GM20000 (cell line): ENCODE measurements at places on chromosomes 7 and 10.
A peak's percentile ranks its signal among the peaks of the same experiment; 100 is the strongest.

GRCh38 chr7:118642396-118642795, 417.9 kb downstream of the ANKRD7 start:
- no peak for DNase-seq

- no peak for DNase-seq
These were observed 5.6 kb upstream of the MYO1G start for GRCh38 chr7:44984478-44984758.

- DNase-seq = peak; percentile 13
These were observed 2.5 kb downstream of the ADAMTS14 start for GRCh38 chr10:70674560-70675495.

DNA sequence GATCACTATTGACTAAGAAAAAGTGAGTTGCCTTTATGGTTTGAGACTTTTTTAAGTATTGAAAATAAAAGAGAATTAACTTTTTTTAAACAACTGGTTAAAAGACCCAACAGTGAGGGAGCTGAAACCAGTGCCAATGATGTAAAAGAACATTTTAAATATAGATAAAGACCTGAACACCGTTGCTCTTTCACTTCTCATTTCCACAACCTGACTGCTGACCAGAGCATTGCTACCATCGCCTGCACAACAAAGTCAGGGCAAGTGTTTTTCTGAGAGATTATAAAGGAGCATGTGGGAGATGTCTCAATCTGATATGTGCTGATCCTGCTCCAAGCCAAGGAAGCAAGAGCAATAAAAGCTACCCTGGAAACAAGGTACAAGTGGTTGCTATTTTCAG, 34.7 kb downstream of the IMMP2L start:
- DNase-seq = peak; percentile 34

GRCh38 chr7:32892521-32893206, 1.1 kb upstream of the KBTBD2 start:
- peak; percentile 21 for DNase-seq

DNA sequence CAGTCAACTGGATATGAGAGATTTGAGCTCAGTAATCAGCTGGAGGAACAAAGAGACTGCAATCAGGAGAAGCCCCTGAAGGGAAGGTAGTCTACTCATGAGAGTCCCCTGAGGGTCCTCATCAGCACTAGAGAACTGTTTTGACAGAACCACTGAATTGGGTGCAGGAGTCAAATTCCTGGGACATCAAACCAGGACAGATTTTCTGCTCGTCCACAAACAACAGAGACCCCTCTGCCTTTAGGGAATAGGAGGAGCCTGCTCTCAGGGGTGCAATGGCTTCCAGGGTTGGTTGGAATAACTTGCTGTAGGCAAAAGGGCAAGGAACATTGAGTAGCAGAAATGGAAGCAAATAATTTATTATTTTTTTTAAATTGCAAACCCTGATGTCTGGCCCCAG, 21.9 kb upstream of the NEUROD6 start:
- DNase-seq = no peak

DNA sequence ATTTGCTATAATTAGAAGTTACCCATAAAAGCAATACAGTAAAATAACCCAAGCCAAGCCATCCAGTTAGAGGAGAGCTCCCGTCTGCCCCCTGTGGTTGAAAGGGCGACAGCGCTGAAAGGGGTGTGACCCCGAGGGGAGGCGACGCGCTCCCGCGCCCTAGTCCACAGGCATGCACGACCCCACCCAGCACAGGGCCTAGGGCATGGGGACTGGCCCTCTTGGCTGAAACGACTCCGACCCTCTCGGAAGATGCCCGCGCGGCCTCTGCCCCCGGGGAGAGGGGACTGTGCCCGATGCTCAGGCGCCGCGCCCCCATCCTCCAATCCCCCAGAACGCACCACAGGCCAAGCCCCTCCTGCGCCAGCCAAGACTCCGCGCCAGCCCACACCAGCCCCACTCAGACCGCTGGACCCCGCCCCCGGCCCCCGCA, 64.0 kb downstream of the CSGALNACT2 start:
- DNase-seq = peak; percentile 83

GRCh38 chr7:128895320-128895719, 15.2 kb downstream of the KCP start:
- DNase-seq = no peak

DNA sequence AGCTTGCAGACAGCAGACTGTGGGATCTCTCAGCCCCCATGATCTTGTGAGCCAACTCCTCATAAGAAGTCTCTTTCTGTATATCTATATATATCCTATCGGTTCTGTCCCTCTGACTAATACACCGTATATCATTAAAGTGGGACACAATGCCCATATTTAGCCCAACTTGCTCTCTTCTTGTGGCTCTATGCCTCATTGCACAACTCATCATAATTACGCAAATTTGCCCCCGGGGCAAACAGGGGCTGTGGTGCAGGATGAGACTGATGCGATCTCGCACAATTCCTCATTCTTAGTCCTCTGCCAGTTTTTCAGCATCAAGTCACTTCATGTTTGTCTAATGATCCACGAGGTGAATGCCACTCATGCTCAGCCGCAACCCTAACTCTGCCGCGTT, 183.2 kb downstream of the PRPF18 start:
- DNase-seq = no peak

DNA sequence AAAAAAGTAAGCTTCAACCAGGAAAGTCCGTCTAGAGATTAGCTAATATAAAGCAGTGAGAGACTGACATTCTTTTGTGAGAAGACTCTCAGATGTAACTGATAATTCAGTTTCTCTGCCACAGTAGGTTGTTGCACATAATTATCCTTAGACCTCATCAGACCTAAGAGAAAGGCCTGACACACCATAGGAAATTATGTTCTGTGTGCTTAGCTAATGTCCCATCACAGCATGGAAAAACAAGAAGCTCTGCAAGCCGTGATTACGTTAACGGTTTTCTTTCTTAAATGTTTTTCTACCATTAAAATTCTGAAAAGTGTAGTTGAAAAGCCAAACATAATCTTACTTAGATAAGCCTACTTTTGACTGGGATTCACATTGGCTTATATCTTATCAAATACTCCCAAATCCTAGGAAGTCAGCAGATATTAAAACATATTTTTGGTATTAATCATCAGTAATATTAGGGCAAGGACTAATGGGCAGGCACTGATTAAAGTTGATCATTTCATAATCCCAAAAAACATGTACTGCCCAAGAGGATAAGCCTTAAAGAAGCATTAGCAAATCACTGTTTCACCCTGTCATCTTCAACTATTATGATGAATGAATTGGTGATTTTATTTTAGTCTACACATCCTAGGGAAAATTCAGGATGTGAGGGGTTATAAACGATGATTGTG, 5.2 kb downstream of the CSTF2T start:
- DNase-seq = no peak

DNA sequence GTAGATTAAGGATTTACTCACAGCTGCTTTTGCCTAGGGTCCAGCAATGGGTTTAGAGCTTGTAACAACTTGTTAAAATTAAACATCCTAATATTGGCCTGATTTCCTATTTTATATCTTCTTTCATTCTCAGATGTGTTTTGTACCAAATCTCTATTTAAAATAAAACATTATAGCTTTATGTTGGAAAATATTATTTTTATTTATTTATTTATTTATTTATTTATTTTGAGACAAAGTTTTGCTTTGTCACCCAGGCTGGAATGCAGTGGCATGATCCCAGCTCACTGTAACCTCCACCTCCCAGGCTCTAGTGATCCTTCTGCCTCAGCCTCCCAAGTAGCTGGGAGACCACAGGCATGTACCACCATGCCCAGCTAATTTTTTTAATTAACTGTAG, 17.9 kb upstream of the PDSS1 start:
- no peak for DNase-seq

- DNase-seq = no peak
These were observed 34.1 kb upstream of the CAPZA2 start for GRCh38 chr7:116828281-116828680.

- DNase-seq = peak; percentile 4
These were observed 25.2 kb downstream of the LOXL4 start for GRCh38 chr10:98242823-98243222.

DNA sequence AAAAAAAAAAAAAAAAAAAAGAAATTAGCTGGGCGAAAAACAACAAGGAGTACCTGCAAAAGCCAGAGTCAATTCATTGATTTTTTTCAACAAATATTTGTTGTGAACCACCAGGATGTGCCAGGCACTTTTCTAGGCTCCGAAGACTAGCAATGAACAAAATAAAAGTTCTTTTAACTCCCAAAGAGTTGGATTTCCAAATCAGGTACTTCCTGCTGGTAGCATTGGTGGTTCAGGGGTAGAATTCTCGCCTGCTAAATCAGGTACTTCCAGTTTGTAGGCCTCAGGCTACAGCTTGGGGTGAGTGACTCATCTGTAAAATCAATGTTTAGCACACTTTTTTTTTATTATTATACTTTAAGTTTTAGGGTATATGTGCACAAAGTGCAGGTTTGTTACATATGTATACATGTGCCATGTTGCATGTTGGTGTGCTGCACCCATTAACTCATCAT, 10.9 kb downstream of the PPA1 start:
- no peak for DNase-seq

DNA sequence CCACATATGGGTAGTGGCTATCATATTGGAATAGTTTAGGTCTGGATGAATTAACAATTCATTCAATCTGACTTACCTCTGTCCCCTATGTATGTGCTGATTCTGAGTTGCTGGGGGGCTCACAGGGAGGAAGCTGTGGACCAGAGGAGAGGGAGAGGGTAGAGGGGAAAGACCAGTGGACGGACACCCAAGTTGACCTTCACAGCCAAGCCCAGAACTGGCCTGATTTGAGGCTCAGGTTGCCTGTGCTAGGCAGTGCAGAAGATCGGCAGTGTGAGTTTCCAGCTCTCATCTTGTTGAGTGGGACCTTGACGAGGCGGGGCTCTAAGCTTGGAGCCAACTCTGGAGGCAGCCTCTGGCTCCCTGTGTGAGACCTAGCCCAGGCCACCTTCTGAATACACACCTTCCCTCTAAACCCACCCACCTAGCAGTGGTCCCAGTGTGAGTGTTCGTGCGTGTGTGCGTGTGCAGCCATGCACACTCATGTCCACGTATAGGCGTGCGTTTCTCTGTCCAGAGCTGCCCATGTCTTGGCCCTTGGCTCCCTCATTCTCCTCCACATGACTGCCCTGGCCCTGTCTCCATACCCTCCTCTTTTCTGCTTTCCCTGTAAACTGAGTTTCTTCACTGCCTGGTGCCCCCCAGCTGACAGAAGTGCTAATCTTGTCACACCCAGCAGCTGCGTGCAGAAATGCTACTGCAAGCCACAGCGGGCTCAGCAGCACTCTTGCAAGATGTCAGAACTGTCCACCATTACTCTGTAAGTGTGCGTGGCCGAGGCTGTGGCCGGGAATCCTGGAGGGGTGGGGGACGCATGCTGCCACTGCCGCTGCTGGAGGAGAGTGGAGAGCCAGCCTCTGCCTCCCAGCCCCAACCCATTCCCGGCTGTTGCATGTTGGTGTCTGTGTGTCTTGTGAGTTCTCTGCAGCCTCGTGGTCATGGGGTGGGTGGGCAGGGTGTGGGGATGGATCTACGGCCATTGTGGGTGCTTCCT, 47.6 kb downstream of the ADCYAP1R1 start:
- no peak for DNase-seq

- no peak for DNase-seq
These were observed 8.2 kb downstream of the MAT1A start for GRCh38 chr10:80281292-80281691.

- no peak for DNase-seq
These were observed 38.9 kb downstream of the POU6F2 start for GRCh38 chr7:39016609-39017008.

DNA sequence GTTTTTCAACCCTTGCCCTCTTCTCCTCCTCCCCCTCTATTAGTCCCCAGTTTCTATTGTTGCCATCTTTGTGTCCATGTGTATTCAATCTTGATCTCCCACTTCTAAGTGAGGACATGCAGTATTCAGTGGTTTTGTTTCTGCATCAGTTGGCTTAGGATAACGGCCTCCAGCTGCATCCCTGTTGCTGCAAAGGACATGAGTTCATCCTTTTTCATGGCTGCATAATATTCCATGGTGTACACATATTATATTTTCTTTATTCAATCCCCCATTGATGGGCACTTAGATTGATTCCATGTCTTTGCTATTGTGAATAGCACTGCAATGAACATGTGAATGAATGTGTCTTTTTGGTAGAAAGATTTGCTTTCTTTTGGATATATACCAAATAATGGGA, 190.4 kb upstream of the LYZL1 start:
- DNase-seq = no peak

DNA sequence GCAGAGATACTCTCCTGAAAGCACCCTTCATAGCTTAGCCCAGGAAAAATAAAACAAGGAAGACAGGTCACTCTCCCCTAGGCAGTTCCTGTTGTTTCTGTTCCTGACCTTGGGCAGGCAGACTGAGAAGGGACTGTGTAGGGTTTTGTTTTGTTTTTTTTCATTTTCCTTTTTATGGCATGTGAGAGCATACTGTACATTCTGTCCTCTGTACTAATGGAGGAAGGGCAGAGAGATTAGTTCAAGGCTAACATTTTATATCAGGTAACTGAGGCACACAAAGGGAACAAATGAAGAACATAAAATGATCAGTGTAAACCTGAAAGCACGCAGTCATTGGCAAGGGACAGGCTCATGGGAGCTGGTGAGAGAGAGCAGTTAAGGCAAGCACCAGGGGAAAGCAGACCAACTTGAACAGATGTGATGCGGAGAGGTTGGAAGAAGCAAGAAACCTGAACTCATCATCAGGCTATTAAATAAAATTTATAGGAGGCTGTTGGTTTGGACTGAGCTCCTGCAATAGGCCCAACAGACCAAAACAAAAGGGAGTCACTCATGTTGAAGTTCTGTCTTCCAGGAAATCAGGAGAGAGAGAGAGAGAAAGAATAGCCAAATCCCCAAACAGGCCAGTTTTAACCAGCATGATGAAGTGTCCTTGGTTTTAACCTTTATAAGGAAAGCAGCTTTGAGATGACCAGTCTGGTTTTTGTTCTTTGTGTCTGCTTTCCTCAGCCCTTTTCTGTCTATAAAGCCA, 34.1 kb upstream of the PDCD4 start:
- DNase-seq = no peak

DNA sequence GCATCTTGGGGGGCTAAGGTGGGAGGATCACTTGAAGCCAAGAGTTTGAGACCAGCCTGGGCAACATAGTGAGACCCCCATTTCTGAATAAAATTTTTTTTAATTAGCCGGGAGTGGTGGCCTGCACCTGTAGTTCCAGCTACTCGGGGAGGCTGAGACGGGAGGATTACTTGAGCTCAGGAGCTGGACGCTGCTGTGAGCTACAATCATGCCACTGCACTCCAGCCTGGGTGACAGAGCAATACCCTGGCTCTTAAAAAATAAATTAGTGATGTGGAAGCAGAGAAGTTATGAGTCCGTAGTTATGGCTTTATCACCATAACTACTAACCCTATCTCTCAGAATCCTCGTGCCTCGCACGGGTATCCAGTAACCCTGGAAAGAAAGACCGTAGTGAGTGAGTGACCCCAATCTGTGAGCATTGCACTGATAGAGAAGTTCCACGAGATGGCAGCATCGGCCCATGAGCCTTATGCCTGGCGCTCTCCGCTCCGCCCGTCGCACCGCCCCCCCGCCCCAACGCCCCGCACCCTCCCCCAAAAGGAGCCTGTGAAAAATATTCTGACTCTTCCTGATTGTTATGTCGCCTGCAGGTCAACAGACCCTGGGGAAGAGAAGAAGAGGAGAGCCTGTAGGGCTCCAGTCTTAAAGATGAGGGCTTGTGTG, 4.9 kb upstream of the SLC29A3 start:
- DNase-seq = peak; percentile 84
